Left ventricle myocardium inferior (tissue), 1 donor: ENCODE measurements at places on chromosomes 2 and 18.
A peak's percentile ranks its signal among the peaks of the same experiment; 100 is the strongest.

- DNase-seq: no peak
These were observed 96.8 kb upstream of the TRIB2 start for GRCh38 chr2:12619975-12620374.

DNA sequence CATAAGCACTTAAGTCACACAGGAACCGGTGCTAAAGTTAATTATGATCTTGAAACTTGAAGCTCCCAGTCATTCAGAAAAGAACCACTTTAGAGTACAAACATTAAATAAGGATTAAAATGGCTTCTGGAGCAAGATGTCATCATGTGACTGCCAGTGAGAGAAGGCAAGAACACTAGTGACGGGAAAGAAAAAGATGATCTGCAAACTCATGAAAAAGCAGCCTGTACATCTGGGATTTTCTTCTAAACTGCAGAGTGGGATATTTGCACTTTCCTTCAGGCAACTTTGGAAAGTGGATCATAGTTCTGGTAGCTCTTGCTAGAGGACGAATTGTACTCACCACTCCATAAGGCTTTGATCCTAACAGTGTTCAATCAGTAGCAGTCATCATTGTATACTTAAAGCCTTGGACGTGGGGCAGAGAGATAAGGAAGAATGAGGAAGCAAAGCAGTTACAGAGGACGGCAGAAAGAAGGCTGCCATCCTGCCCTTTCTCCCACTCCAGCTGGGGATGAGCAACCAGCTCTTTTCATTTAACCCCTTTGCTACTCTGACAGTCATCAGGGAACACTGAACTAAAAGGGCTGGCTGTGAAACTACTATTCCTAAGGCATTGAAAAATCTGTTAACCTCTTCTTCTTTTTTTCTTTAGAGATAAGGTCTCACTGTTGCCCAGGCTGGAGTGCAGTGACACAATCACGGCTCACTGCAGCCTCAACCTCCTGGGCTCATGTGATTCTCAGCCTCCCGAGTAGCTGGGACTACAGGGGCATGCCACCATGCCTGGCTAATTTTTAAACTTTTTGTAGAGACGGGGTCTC lies 18.1 kb downstream of the ABHD3 start:
- DNase-seq: no peak

GRCh38 chr2:46977899-46978298 lies 62.3 kb upstream of the MCFD2 start:
- DNase-seq: no peak

GRCh38 chr2:27518782-27519113 lies 22.1 kb downstream of the GCKR start:
- no peak for DNase-seq

DNA sequence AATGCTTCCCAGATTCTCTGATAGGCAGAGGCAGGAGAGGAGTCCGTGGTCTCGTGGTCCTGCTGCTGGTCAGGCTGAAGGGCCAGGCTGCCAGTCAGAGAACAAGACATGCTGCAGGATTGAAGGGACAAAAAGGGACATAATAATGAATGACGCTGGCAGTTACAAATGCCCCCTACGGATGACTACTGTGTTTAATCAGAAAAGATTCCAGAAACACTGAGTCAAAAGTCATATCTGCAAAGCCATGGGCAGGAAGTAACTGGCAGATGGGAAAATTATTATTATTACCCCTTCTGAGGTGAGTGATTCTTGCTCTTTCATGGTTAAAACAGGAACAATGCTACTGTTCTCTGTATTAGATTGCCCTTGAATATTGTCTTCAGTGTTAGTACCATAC lies 19.0 kb downstream of the LCT start:
- DNase-seq: no peak

DNA sequence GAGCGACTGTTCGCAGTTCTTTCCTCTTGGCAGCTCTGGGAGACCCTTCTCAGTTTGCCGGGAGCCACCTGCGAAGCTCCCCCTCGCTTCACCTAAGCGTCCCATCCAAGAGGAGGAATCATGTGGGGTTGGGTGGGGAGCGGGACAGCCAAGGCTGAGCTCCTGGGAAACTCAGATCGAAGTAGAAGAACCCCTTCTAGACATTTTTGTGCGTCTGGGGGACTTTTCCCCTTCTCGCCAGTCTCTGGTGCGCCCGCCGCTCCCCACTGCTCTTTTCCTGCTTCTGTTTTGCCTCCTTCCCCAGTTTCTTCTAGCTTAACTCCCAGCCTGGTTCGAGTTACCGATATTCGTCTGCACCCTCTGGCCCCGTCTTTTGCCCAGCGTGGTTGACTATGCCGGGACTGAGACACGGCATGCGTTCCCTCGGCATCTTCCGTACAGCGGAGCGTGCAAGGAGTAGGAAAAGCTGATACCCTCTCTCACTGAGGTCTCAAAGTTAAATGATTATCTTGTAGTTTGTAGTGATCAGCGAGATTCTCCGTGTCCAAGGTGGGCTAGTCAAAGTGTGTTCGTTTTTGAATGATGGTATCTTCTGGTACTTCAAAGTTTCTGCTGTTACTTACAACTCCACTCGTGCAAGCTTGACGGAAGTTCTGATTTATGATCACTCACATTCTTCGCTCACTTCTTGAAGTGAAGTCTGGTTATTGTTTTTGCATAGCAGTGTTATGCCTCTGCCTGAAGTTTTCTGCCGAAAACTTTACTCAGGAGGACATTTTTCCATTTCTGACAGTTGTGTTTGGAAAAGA lies 664 bp downstream of the CAMKMT start:
- peak; percentile 20 for DNase-seq

- DNase-seq: no peak
These were observed 2.8 kb upstream of the GAD1 start for GRCh38 chr2:170813611-170814532.

DNA sequence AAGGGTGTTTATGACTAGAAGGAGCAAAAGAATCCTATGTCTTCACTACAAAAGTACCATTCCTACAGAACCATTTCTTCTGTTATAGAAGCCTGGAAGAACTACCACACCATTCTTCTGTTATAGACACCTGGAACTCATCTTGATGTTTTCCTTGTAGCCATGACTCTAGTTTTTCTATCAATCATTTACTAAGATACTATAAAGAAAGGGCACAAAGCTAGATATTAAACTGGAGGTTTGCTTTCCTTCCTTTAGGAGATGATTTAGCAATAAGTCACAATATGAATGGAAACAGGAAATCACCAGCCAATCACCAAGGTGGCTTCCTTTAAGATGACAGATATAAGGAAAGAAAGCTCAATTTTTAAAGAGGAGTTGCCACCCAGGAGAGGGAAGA lies 100.3 kb upstream of the NEUROD1 start:
- no peak for DNase-seq

DNA sequence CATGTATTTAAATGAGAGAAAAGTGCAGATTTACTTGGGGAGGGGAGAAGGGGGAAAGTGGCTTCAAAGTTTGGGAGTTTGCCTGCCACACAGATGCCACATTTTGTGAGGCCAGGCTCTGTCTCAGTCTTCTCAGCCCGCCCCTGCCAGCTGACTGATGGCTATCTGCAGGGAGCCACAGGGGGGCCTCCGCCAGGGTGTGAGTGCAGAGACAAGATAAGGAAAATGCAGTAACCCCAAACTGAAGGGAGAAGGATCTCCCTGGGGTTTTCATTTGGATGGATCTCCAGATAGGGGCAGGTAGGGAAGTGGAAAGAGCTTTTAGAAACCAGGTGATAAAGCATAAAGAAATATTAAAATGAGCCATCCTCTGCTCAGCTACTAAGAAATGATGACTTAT lies 128.8 kb downstream of the ZNF521 start:
- no peak for DNase-seq

DNA sequence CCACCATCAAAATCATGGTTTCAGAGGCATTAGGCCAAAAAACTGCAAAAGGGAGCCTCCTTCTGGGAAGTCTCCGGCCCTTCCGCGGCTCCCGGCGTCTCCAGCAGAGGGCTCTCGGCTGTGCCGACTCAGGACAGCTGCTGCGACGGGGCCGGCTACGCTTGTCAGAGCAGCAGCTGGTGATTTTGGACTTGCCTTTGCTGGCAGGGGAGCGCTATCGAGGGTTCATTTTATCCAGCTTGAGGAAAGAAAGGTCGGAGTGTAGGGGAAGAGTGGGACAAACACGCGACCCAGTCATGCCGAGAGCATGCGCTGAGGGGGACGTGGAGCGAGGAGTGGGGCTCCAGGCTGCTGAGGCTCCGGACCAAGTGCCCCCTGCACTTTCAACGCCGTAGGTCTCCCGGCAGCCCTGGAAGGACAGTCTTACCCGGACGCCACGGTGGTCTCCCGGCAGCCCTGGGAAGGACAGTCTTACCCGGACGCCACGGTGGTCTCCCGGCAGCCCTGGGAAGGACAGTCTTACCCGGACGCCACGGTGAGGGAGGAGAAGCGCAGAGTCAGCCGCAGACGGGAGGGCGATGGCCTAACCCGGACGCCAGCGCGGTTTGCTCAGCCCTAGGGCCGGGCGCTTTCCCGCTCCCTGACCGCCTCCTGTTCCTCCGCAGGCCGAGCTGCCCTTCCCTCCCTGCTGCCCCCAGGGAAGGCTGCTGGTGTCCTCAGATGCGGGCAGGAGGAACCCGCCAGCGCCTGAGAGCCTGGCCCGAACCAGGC lies 21.7 kb downstream of the DDX18 start:
- DNase-seq: peak; percentile 86

DNA sequence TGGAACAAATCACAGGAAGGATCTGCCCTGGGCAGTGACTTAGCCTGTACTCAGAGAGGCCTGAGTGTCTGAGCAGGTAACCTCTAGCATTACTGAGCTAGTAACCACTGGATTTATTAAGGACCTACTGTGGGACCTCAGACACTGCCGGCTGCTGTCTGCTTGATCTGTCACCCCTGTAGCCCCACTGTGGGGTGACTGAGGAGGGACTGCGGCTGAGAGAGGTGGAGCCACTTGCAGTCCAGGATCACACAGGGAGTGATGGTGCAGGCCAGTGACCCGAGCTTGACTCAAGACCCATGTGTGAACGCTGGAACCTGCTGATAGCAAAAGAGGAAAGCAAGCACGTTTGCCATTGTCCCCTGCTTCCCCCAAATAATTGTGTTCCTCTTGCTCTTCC lies 15.6 kb downstream of the CHMP1B start:
- DNase-seq: no peak

- DNase-seq: peak; percentile 90
These were observed at the start of gene VRK2 for GRCh38 chr2:58046585-58047372. Gene VRK2, plus strand, starts transcription at chr2:58046806. Its CDS starts 2,026 bp downstream, at chr2:58048832.

GRCh38 chr18:42780171-42780570 lies 335.3 kb downstream of the RIT2 start:
- no peak for DNase-seq

- DNase-seq: peak; percentile 23
These were observed 5.1 kb upstream of the MIB1 start for GRCh38 chr18:21735452-21736015.

GRCh38 chr2:148903294-148903693 lies 28.3 kb downstream of the KIF5C start:
- DNase-seq: no peak

- DNase-seq: no peak
These were observed 9.7 kb downstream of the HSBP1L1 start for GRCh38 chr18:79974025-79974654.

- DNase-seq: no peak
These were observed 1.1 kb upstream of the PPP3R1 start for GRCh38 chr2:68253219-68254068.

DNA sequence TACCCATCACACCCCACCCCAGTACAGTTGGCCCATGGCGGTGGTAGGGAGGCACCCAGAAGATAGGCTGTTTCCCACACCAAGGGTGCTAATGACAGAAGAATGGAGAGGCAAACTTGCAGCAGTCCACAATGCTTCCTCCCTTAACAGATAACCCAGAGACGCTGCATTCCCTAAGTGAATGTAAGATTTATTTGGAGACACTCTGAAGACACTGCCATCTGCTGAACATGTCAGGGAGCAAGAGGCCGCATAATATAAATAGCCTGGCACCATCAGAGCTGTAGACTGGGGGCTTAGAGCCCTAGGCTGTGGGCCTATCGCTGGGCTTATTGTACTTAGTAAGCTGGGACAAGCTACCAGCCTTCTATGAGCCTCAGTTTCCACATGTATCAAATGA lies 2.2 kb upstream of the IWS1 start:
- no peak for DNase-seq

GRCh38 chr2:105489168-105489878 lies 90.5 kb upstream of the FHL2 start:
- no peak for DNase-seq

DNA sequence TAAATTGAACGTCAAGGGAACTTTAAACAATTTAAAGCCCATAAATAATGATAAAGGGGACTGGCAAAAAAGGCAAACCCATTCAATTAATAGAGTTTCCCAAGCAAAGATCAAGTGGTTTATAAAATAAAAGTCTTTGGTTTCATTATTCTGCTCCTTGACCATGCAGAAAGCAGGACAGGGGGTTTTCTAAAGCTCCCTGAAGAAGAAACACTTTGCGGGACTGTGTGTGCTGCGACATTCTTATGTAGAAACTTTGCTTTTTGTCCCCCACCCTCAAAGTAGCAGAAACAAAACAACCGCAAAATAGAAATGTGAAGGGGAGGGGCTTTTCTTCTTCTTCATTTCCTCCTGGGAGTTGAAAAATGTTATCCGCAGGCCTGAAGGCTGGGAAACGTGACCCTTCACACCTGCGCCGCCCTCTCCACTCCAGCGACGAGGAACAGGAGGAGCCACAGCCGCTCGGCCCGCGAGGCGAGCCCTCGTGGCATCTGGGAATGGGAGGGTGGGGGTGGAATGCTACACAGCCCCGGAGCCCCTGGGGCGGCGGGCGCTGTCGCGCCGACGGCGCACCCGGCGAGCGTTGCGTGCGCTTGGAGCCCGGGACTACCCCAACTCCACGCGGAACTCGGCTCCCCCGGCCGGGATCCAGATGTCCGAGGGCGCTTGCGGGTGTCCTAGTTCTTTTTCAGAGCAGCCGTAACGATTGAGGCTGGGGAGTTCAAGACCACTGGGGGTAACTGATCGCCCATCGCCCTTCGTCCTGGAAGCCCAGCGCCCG lies 4.3 kb upstream of the GBX2 start:
- no peak for DNase-seq

- DNase-seq: no peak
These were observed 487.6 kb downstream of the THSD7B start for GRCh38 chr2:137252934-137253333.

DNA sequence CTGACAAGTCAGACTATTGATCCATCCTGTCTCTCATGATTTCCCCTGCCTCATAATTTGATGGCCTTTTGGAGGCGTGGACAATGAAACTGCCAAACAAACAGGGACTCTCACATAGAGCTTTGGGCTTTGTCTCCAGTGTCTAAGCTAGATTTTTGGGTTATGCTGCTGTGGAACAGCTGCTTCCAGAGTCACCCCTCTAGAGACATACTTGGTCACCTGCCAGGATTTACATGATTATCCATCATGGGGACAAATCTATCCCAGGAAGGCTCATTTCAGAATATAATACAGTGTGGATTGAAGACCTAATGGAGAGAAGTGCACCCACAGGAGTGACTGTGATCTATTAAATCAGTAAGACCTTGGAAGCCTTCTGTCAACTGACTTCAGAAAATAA lies 159.6 kb downstream of the SLC8A1 start:
- DNase-seq: no peak

GRCh38 chr2:37916512-37917082 lies 8.5 kb upstream of the RMDN2 start:
- peak; percentile 47 for DNase-seq

DNA sequence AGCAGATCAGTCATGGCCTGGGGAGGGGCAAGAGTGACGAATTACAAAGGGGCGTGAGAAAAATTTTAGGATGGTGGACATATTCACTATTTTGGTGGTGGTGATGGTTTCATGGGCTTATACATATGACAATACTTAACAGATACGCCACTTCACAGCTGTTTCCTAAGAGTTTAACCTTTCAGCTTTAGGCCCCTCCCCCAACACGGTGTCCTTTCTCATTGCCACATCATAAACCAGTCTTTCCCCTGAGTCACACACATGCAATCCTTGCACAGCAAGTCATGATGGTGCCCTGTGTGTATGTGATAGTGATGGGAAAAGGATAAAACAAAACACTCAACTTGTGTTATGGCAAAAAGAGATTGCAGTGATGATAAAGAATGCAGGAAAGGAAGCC lies 47.6 kb upstream of the IL1R1 start:
- DNase-seq: no peak
